ENCODE measurements at places on chromosomes 6 and 20.
A peak's percentile ranks its signal among the peaks of the same experiment; 100 is the strongest.

DNA sequence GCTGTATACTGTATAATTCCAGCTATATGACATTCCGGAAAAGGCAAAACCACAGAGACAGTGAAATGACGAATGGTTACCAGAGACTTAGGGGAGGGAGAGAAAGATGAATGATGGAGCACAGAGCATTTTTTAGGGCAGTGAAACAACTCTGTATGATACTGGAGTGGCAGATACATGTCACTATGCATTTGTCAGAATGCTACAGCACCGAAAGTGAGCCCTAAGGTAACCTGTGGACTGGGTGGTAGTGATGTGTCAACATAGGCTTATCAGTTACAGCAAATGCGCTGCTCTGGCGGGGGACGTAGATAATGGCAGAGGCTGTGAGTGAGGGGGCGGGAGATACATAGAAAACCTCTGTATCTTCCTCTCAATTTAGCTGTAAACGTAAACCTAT, 201.3 kb upstream of the SSTR4 start:
- no peak for DNase-seq

DNA sequence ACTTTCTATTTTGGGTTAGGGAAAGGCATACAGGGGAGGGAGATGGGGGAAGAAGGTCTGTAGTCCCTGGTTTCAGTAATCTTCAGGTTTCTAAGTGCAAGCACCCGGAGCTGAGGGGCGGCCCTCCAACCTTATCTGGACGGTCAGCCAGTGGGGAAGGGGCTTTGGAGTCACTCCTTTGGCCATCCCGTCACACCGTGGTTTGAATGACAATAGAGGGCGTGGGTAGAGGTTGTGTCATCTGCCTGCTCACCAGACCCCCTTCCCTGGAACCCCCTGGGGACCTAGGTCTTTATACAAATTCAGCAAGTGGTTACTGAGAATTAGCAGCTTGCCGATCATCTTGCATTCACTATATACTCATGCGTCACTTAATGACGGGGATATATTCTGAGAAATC, 29.1 kb downstream of the STK35 start:
- DNase-seq = no peak

- no peak for DNase-seq
Observed at GRCh38 chr6:64258752-64259151, 623.1 kb downstream of the PHF3 start.

GRCh38 chr20:6783752-6784151, 16.3 kb downstream of the BMP2 start:
- no peak for DNase-seq

- peak; percentile 24 for DNase-seq
Observed at GRCh38 chr20:43942667-43943285, 28.1 kb downstream of the TOX2 start.

- no peak for DNase-seq
Observed at GRCh38 chr6:7758456-7758855, 32.6 kb downstream of the BMP6 start.

DNA sequence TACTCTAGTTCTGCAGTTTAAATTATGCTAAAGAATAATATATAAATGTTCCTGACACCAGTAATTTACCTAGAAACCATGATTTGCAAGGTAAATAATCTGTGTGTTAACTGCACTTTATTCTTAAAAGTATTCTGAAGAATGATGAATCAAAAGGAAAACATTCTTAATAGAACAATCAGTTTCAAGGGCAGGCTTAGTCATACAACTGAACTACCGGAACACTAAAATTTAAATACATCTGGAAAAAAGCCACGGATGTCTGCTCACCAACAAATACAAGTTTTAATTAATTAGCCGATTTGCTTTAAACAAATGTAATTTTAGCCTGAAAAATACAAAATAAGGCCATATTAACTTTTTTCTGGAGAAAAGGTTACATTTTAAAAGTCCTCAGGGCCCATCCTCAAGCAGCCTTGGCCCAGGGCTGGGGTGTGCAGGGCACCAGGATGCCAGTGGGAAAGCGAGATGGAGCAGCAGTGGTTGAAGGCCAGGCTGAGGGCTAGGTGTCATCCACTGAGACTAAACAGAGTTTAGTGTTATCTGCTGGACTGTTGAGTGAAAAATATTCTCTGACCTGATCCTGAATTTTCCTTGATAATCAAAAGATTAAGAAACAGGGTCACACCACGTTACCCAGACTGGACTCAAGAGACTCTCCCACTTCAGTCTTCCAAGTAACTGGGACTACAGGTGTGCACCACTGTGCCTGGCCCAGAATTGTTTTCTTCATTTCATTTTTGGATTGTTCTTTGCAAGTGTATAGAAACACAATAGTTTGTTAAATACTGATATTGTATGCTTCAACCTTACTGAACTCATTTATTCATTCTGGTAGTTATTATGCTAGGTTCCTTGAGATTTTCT, 88.2 kb upstream of the DST start:
- DNase-seq = no peak

DNA sequence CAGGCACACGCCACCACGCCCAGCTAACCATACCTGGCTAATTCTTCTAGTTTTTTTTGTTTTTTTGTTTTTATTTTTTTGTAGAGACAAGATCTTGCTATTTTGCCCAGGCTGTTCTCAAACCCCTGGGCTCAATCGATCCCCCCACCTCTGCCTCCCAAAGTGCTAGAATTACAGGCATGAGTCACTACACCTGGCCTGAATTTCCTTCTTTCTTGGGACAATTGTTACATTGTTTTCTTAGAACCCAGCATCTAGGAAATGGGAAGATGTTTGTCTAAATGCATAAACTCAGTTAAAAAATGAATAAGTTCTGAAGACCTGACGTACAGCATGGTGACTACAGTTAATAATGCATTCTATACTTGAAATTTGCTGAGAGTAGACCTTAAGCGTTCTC, 10.8 kb upstream of the AGPAT4 start:
- no peak for DNase-seq

DNA sequence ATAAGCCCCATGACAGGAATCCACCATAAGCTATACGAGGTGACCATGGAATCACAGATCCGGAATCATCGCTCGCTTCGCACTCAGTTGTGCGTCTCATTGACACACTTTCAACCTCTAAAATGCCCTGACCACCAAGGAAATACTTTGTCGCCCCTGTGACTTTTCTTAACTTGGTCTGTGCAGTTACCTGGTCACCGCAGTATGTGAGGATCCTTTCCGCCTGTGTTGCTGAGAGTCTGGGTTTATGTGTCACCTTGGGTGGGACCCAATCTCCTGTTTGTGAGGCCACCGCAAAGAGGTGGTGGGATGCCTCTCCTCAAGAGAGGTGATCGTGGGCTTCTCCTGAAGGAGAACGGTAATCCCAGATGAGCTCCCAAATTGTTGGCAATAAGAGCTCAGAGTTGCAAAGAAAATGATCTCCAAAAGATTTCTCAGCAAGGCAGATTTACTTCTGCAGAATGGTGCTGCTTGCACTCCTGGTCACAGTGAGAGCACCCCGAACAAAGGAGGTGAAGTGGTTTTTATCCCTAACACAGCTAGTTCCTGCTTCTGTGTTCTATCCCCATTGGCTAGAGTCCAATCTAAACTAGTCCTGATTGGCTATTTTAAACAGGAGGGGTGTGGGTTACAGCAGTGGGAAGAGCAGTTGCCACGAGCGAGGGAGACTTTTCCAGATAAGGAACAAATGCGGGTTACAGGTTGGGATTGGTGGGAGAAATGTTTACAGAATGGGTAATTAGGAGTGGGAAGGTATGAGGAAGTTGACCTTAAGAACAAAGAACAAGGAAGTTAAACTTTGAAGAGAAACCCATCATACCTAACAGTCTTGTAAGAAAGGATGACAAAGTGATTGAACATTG, 9.1 kb upstream of the ZNFX1 start:
- no peak for DNase-seq

GRCh38 chr20:40232756-40233155, 456.3 kb downstream of the MAFB start:
- DNase-seq = no peak

GRCh38 chr20:50098259-50098658, 14.7 kb downstream of the UBE2V1 start:
- DNase-seq = no peak

- DNase-seq = no peak
Observed at GRCh38 chr6:135465307-135465706, 32.2 kb downstream of the AHI1 start.

- no peak for DNase-seq
Observed at GRCh38 chr6:139879823-139880356, 505.4 kb upstream of the CITED2 start.

GRCh38 chr20:1802385-1803060, 92.7 kb upstream of the SIRPA start:
- peak; percentile 30 for DNase-seq

Measured in T-helper 2 cell treated with Interferon-gamma antibody and Interleukin-4, amounts not matched to agents 5 μg/mL and 100 μg/mL, for 36 hours (primary cell).